NAMALWA (cell line): ENCODE measurements at places on chromosomes 11 and 22.

- DNase-seq: peak; percentile 76
These were observed 1.3 kb downstream of the EHBP1L1 start for GRCh38 chr11:65576867-65577755.

GRCh38 chr11:132910011-132910760, 622.1 kb downstream of the OPCML start:
- DNase-seq: no peak

- DNase-seq: no peak
These were observed 660.5 kb downstream of the NTM start for GRCh38 chr11:132030896-132031295.

DNA sequence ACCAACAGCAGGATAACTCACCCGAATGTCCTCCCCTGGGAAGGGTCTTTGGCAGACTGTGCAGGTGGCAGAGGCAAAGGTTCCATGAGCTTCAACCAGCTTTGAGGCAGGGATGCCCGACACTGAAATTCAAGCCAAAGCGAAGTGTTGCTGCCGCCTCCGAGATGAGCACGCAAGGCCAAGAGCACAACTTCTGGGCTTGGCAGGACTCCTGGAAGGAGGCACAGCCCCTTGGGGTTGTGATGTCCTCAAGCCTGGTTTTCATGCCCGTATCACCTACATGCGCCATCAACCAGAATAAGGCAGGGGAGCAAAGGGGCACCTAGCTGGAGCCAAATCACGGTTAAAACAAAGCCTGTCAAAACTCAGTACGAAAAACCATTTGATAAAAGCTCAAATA, 5.7 kb downstream of the SIRT3 start:
- no peak for DNase-seq

- no peak for DNase-seq
These were observed 88.6 kb downstream of the PLEKHA7 start for GRCh38 chr11:16925561-16926065.

GRCh38 chr11:89405629-89406028, 85.5 kb downstream of the NOX4 start:
- DNase-seq: peak; percentile 22
